ENCODE measurements at places on chromosomes 16 and 17. TPM values are rescaled to one million over a fixed set of nuclear protein-coding genes. Genes with fewer than 3 reads are reported as not detected.

Gene NPW
- 3.3 TPM for total RNA-seq

Gene CIBAR2
- not detected for total RNA-seq

Gene BCKDK
- total RNA-seq, result 121 TPM

Gene DNAJA3
- 70.7 TPM for total RNA-seq

Gene MSI2
- total RNA-seq, result 69.6 TPM

Gene CRYBA1
- not detected for total RNA-seq

Gene GAS2L2
- total RNA-seq, result not detected

Gene COPS3
- 51.1 TPM for total RNA-seq

Gene KRT13
- not detected for total RNA-seq

Gene ZDHHC1
- 17.4 TPM for total RNA-seq

Gene GNPTG
- total RNA-seq, result 60.3 TPM

Gene PRRT2
- total RNA-seq, result 19.7 TPM

Gene CDH15
- 0.92 TPM for total RNA-seq

Gene ATMIN
- 25.9 TPM for total RNA-seq

Gene SLC52A1
- not detected for total RNA-seq

Gene MT1F
- total RNA-seq, result not detected

Gene FOXJ1
- 0.12 TPM for total RNA-seq

Gene TBC1D3G
- 3.6 TPM for total RNA-seq

Gene HSD17B2
- total RNA-seq, result not detected

Gene PRDM7
- not detected for total RNA-seq

Gene PIPOX
- 6.5 TPM for total RNA-seq

Measured in cardiac muscle cell (in vitro differentiated cells and primary cell).